ENCODE measurements at places on chromosomes 2 and 18.

- no peak for DNase-seq
These were observed 228.4 kb upstream of the FBXO11 start for GRCh38 chr2:48134704-48135103.

- DNase-seq: peak; percentile 59
These were observed 7.0 kb upstream of the EPG5 start for GRCh38 chr18:45974088-45974536.

DNA sequence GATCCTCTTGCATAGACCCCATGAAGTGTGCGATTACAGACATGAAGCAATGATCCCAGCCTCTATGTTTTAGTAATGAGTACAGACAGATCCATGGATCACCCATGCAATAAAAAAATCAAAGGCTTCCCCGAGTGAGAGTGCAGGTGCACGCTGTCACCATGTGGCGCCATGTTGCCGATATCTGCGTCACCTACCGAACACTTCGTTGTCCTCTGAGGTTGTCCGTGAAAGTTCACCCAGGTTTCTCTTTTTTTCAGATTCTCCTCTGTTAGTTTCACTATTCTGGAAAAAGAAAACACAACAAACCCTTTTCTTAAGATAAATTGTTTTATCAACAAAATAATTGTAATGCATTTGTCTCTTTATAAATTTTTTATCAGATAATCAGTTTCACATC is 66.5 kb downstream of the MBP start:
- no peak for DNase-seq

GRCh38 chr2:219443016-219443696 is 8.5 kb downstream of the SPEG start:
- no peak for DNase-seq

GRCh38 chr2:178128836-178129630 is 16.8 kb downstream of the RBM45 start:
- DNase-seq: no peak

GRCh38 chr2:172639256-172639655 is 83.4 kb downstream of the PDK1 start:
- no peak for DNase-seq

DNA sequence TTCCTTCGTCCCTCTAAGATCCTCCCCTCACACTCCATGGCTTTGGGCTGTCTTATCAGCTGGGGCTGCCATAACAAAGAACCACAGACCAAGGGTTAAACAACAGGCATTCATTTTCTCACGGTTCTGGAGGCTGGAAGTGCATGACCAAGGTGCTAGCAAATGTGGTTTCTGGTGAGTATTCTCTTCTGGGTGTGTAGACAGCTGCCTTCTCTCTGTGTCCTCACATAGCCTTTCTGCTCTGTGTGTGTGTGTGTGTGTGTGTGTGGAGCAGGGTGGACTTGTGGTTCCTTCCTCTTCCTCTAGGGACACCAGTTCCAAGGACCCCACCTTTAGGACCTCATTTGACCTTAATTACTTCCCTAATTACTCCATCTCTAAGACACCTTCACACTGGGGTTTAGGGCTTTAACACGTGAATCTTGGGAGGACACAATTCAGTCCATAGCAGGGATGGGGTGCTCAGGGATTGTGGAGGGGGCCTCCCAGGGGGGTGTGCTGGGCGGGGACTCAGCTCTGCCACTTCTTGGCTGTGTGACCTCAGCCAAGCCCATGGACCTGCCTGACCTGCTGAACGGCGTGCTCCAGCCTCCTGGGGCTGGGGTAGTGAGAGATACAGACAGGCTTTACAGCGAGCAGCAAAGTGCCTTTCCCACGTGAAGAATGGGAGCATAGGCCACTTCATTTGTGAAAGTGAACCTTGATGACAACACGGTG is 38.0 kb downstream of the ACKR3 start:
- DNase-seq: no peak

DNA sequence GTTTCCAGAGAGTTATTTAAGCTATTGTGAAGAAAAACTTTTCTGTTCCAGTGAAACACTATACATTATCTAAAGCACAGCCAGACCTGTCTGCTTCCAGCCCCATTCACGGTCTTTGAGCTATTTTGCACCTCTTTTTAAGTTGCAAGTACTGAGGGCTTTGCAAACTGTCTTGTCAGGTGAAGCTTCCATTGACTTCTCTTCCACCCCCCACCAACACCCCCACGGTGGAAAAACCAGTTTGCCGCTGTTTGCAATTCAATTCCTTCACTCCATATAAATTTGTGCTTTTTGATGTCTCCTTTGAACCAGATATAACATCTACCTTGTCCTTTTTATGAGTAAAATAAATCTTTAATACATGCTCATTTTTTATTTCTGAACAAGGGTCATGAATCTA is 15.7 kb downstream of the B3GNT7 start:
- DNase-seq: no peak

DNA sequence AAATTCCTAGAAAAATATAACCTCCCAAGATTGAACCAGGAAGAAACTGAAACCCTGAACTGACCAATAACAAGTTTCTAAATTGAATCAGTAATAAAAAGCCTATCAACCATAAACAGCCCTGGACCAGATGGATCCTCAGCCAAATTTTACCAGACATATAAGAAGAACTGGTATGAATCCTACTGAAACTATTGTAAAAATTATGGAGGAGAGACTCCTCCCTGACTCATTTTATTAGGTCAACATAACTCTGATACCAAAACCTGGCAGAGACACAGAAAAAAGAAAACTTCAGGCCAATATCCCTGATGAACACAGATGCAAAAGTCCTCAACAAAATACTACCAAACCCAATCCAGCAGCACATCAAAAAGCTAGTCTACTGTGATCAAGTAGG is 11.3 kb downstream of the NT5C1B start:
- DNase-seq: no peak

- DNase-seq: no peak
These were observed 118.7 kb downstream of the MYO5B start for GRCh38 chr18:50076277-50076676.

GRCh38 chr2:27709960-27710575 is 46.4 kb downstream of the SLC4A1AP start:
- no peak for DNase-seq

- DNase-seq: no peak
These were observed 48.2 kb downstream of the CRIM1 start for GRCh38 chr2:36403675-36404230.

GRCh38 chr2:167420211-167420610 is 531.9 kb downstream of the XIRP2 start:
- DNase-seq: no peak

GRCh38 chr18:51290860-51291259 is 93.4 kb upstream of the MEX3C start:
- no peak for DNase-seq

- no peak for DNase-seq
These were observed 52.7 kb upstream of the ITGA4 start for GRCh38 chr2:181404472-181404871.

Data from activated gamma-delta T cell treated with Interleukin-2 at 50 U/mL for 16 hours (primary cell).